ENCODE measurements at places on chromosomes 1 and 21.

DNA sequence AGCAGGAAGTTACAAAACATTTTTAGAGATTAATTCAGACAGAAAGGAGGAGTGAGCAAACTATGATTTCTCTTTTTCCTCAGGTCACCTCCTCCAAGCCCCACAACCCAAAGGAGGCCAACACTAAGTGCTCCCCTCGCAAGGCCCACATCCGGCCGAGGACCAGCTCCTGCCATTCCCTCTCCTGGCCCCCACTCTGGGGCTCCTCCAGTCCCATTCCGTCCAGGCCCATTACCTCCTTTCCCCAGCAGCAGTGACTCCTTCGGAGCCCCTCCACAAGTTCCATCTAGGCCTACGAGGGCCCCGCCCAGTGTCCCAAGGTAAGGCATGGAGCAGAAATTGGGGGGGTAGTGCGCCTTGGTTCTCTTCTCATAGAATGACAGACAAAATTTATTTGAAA, 32.0 kb upstream of the C1orf105 start:
- no peaks in the 10 kb centered on the region for H3K27me3 ChIP-seq
- H3K27ac ChIP-seq = no peak overlapping the region
- DNase-seq = no peak
- no peak overlapping the region for H3K4me3 ChIP-seq

DNA sequence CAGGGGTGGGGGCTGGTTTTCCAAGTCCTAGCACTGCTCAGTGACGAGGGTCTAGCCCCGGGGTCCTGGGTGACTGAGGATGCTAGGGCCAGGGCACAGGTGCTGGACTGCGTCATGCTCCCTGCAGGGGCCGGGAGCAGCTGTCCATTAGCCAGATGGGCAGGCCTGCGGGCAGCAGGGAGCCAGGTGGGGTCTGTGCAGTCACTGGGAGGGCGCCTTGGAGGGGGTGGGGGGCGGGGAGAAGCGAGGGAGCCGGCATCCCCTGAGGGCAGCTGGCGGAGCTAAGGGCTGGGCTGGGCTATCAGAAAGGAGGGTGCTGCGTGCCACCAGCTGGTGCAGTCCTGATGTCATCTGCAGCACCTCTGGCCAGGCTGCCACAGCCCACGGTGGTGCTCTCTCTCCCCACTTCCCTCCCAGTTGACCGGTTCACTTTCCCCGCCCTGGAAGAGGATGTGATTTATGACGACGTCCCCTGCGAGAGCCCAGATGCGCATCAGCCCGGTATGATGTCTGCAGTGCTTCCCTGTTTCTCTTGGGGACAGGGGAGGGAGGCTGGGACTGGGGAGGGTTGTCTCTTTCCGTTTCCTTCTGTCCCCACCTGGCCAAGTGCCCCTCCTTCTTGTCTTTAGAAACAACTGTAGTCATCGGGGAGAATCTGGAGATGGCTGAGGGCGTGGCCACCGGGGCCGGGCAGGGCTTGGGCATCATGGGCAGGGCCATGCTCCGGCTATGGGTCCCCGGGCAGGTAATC, 63.8 kb downstream of the ARHGEF10L start:
- no peak overlapping the region for H3K4me3 ChIP-seq
- H3K27ac ChIP-seq = no peak overlapping the region
- H3K4me1 ChIP-seq = no peaks in the 10 kb centered on the region
- H3K36me3 ChIP-seq = no peaks in the 10 kb centered on the region
- no peaks in the 10 kb centered on the region for H3K27me3 ChIP-seq
- no peak for DNase-seq

DNA sequence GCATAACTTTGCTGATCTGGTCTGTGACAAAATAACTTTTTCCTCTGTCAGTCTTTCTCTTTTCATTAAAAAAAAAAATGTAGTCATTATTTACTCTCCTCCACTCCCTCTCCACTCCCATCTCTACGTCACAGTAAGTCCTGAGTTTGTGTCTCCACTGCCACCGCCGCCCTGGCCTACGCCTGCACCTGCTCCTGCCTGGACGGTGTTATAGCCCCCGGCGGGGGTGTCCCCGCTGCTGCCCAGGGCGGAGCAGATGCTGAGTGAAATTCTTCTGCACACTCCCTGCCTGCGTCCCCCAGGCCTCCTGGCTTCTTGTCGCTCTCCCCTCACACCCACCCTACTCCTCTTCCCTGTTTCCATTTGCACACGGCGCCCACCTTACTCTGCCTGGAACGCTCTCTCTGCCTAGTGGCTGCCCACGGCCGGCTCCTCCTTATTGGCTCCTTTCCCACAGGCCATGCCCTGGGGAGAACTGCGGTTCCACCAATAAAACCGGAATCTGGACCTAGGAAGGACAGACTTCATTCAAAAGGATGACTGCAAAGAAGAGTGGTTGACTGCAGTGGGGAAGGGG, 55.2 kb upstream of the C1orf174 start:
- no peak overlapping the region for H3K4me3 ChIP-seq
- no peak overlapping the region for H3K27ac ChIP-seq
- DNase-seq = no peak
- H3K27me3 ChIP-seq = no peaks in the 10 kb centered on the region
- H3K36me3 ChIP-seq = no peaks in the 10 kb centered on the region
- H3K4me1 ChIP-seq = no peaks in the 10 kb centered on the region

DNA sequence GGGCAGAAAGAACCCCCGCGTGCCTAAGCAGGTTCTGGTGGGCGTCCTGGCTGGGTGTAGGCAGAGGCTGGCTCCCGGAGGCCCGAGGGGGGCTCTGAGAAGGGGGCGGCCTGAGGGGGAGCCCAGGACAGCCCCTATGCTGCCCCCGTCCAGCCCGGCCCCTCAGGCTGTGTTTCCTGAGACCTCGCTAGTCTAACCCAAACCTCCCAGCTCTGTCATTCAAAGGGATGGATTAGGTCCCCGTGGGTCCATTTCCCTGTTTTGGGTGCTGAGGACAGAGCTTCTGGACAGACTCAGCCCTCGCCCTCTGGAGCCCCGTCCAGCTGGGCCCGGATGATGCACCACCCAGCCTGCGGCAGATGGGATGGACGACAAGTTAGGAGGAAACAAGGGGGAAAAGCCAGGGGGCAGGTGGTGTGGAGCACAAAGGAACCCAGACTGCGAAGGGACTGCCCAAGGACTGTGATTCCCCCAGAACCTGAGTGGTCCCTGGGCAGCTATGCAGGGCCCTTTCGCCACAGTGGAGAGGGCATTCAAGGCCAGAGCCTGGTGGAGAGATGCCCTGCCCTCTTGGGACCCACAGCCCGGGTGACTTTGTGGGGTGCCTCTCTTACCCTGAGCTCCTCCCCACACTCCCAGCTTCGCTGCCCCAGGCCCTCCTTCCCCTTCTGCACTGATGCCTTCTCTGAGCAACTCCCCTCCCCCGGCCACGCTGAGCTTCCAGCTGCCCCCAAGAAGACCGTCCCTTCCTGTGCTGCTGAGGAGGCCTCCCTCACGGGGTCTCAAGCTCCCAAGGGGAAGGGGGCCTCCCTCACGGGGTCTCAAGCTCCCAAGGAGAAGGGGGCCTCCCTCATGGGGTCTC, 2.8 kb downstream of the HES4 start:
- no peak overlapping the region for H3K4me3 ChIP-seq
- no peak for DNase-seq
- peaks cover 43% of the 10 kb centered on the region for H3K4me1 ChIP-seq
- H3K27ac ChIP-seq = no peak overlapping the region

All from effector memory CD4-positive, alpha-beta T cell (primary cell).